ENCODE measurements at places on chromosomes 12 and 14. TPM values are rescaled to one million over a fixed set of nuclear protein-coding genes. Genes with fewer than 3 reads are reported as not detected.

The RNASE13 gene
- total RNA-seq, result not detected

The SSTR1 gene
- total RNA-seq, result 3.0 TPM

The SYCP3 gene
- 0.14 TPM for total RNA-seq

The ARHGAP9 gene
- total RNA-seq, result 0.28 TPM

The IRAK3 gene
- total RNA-seq, result 8.1 TPM

The KRT6C gene
- total RNA-seq, result not detected

The COA8 gene
- total RNA-seq, result 17.1 TPM

The ABCD4 gene
- 21.9 TPM for total RNA-seq

The CHST11 gene
- 2.4 TPM for total RNA-seq

The SLC4A8 gene
- total RNA-seq, result 0.28 TPM

The KLRC4 gene
- not detected for total RNA-seq

The TTLL5 gene
- total RNA-seq, result 17.5 TPM

The NPAS3 gene
- total RNA-seq, result 0.28 TPM

The SRRM4 gene
- total RNA-seq, result under 0.01 TPM

The CLEC4C gene
- not detected for total RNA-seq

The PELI2 gene
- total RNA-seq, result 16.6 TPM

The SOS2 gene
- 15.6 TPM for total RNA-seq

The VDR gene
- 8.1 TPM for total RNA-seq

The MYRFL gene
- total RNA-seq, result under 0.01 TPM

The TMBIM4 gene
- total RNA-seq, result 65.8 TPM

The STON2 gene
- 0.28 TPM for total RNA-seq

The SMCO2 gene
- total RNA-seq, result 0.14 TPM

The GAS2L3 gene
- total RNA-seq, result 6.3 TPM

The DPPA3 gene
- not detected for total RNA-seq

The ACSM4 gene
- total RNA-seq, result not detected

The POTEG gene
- total RNA-seq, result not detected

The FOXM1 gene
- total RNA-seq, result 1.8 TPM

The CCDC91 gene
- total RNA-seq, result 26.4 TPM
